DMS53 (cell line): ENCODE measurements at places on chromosomes 11 and 22.

DNA sequence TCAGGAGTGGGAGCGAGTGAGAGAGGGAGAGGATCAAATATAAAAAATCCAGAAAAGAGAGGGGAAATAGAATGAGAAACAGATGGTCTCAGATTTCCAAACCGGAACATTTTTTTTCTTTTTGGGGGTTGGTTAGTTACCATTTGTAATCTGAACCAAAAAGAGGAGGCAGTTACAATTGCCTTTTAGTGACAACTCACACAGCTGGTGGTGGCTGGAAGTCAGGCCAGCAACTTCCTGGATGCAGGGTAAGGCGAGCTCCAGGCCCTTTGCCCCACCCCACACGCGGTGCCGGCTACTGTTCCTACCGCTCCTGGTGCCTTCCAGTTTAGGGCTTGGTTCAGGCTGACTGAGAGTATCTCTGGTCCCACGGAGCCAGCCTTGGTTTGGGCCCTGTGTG lies 21.0 kb upstream of the UBASH3B start:
- DNase-seq = no peak

DNA sequence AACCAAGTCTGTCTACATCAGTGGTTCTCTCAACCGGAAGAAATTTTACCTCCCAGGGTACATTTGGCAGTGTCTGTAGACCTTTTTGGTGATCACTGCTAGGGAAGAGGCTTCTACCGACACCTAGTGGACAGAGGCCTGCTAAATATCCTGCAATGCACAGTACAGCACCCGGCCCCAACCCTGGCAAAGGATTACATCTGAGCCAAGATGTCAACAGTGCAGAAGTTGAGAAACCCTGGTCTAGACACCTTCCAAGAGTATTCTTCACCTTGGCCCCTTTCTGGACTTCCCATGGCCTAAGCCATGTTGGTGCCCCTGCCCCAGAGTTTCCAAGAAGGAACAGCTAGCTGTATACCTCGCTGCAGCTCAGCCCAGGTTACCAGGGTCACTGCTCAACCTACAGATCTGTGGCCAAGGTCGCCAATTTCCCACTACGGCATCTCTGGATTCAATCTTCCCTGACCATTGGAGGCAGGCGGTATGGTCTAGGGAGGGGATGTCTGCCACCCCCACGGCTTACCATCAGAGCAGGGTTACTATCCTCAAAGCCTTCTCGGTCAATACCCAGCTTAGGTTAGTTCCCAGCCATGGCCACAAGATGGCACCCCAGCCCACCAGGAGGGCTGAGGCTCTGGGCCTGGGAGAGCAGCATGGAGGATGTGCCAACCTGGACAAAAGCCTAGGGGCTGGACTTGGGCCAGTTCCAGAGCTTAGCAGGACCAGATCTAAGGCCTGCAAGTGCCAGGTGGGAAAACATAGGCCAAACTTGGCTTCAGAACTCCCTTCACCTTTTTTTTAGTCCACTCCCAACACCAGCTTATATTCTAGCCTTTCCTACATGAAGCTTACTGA lies 3.7 kb upstream of the KCNC1 start:
- DNase-seq = peak; percentile 97

DNA sequence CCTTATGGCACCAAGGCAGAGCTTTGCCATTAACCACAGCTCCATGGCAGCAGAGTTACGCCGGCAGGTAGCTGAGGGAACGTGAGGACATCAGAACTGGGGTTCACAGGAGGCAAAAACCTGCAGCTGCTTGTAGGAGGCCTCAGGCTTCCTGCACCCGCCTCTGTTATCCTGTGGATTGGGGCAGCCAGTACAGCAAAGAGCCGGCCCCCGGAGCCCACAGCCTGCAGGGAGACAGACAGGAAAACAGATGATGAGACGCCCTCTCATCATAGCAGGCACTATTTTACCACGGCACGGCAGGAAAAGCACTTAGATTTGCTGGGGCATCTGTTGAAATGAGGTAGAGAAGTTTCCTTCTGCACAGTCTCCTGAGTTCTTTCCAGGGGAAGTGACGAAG lies 870.3 kb downstream of the TBC1D22A start:
- no peak for DNase-seq

GRCh38 chr22:27066856-27067255 lies 409.5 kb downstream of the MIAT start:
- DNase-seq = no peak

GRCh38 chr11:15770798-15771414 lies 585.4 kb downstream of the SOX6 start:
- DNase-seq = peak; percentile 64

- DNase-seq = no peak
Observed at GRCh38 chr11:106988151-106989077, 29.9 kb downstream of the GUCY1A2 start.

- DNase-seq = peak; percentile 10
Observed at GRCh38 chr11:18771266-18772035, 20.1 kb downstream of the PTPN5 start.

DNA sequence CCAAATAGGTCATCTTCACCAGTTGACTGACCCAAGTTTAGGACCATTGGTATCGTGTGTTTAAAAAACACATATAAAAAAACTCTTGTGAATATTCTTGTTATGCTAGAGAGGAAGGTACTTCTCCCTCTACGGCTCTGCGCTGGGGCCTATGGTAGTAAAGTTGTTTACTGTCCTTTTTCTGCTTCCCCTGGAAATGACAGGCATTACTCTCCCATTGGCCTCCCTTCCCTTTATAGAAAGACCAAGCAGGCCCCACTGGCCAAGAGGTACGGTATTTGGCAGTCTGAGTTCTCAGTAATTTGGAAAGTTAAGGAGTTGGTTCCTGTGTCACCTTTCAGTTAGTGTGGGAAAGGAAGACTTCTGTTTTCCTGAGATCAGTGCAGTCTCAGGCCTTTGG lies 6.5 kb downstream of the THYN1 start:
- no peak for DNase-seq

GRCh38 chr11:315516-315994 lies 1.7 kb downstream of the IFITM1 start:
- DNase-seq = no peak

- no peak for DNase-seq
Observed at GRCh38 chr11:68040957-68041591, 2.2 kb downstream of the TCIRG1 start.

- DNase-seq = no peak
Observed at GRCh38 chr11:82024760-82025159, 708.9 kb downstream of the FAM181B start.

DNA sequence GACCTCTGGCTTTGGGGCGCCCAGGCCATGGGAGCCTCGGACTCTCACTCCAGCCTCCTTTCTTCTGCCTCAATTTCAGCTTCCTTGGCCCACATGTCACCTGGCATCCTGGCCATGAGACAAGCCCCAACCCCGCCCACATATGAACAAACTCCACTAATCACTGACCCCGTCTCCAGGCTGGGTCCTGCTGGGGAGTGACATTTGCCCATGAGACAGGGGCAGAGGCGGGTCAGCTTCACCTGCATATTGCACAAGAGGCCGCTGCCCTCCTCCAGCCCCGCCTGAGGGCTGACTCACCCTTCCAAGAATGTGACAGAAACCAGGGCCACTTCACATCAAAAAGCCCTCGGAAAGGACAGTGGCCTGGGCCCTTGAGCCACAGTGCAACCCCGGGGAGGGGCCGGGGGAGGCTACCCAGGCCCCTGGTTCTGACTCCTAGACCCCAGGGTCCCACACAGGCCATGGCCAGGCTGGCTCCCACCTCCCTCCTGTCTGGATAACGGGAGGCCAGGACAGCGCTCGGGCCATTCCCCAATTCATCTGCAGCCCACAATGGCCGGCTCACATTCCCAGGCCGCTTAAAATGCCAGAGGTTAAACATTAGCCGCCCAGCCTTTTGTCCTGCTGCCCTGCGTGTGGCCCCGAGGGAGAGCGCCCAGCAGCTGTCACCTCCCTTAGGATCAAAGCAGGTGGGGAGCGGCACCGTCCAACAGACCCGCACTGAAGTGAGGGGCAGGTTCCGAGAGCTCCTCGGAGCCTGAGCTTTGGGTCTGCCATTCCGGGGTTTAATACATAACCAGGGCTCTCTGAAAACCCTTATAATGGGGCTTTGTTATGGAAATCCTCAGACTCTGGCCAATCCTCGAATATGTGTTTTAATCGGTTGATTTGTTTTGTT lies 42.3 kb downstream of the TRMU start:
- peak; percentile 97 for DNase-seq

- no peak for DNase-seq
Observed at GRCh38 chr11:126138636-126139035, 72.8 kb downstream of the RPUSD4 start.

GRCh38 chr22:29733362-29734201 lies 13.8 kb downstream of the CABP7 start:
- DNase-seq = no peak

GRCh38 chr11:14422052-14422813 lies 63.2 kb upstream of the RRAS2 start:
- peak; percentile 59 for DNase-seq

DNA sequence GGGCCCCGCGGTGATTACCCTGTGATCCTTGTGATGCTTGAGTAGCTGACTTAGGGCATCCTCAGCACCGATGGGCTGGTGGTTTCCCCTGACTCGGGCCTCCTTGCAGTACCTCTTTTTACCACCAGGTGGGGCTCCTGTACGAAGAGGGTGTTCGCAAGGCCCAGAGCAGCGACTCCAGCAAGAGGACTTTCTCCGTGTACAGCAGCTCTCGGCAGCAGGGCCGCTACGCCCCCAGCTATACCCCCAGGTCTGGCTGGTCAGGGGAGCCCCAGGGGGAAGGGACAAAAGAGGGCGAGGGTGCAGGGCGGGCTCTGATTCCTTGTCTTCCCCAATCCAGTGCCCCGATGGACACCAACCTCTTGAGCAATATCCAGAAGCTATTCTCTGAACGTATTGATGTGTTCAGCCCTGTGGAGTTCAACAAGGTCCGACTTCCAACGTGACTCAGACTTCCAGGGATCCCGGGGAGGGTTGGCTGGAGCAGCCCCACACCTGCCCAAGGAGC lies 1.3 kb upstream of the TM7SF2 start:
- DNase-seq = peak; percentile 91

DNA sequence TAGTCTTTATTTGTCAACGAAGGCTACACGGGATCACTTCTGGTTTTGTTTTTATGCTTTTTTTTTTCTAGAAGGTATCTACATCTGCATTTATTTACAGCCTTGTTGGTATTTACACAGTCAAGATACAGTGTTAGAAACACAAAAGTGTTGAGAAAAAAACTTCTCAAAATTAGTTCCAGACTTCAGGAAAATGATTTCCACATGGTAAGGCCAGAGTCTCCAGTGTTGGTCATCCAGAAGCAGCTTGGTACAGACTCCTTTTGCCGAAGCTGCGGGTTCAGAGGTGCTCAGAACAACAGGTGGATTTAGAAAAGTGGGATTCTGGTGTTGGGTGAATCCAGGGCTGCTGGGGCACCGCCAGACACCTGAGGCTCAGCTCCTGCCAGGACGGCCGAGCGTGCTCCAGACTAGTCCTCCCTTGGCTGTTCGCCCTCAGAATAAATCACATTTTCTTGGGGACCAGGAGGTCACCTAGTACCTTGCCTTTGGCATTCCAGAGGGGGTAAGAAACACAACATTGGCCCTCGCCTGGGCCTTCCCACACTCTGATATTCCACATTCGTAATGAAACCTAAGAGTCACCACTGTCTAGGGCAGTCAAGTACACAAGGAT lies 78.7 kb upstream of the NARS2 start:
- no peak for DNase-seq

DNA sequence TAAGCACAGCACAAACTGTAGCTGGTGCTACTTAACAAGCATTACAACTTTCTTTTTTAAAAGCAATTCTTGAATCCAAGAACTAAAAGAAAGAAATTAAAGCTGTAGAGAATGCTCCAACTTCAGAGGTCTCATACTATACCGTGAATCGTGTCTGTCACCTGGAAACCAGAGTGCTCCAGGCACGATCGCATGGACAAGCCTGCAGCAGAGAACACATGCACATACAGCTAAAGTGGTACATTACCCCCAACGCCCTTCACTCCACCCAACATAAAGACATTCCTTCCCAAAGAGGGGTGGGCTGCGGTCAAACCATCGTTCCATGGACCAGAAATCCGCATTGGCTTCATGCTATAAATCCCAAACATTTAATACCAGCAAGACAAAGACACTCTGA lies 31.5 kb downstream of the CHKA start:
- no peak for DNase-seq

GRCh38 chr11:60059521-60060240 lies 3.2 kb downstream of the MS4A3 start:
- DNase-seq = no peak

DNA sequence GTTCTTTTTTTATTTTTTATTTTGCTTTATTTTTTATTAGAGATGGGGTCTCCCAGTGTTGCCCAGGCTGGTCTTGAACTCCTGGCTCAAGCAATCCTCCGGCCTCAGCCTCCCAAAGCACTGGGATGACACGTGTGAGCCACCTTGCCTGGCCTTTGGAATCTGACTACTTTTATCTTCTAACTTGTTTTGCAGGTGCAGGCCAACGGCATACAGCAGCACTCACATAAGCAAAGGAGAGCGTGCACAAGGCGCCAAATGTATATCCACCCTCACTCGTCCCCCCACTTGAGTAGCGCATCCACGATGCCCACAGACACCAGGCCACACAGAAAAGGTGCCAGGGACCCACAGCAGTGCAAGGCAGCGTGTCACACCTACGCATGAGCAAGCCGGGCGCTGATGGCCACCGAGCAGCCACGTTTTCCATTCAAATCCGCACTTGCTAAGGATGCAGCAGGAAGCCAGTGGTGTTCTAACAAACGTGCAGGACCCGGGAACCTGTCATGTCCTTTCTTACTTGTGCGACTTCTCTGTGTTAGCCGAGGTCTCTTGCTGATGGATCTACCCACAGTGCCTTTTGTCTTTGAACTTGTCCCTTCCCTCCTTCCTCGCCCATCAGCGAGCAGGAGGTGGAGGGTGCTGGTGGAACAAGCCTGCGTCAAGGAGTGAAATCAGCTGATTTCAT lies 5.9 kb downstream of the ASCL2 start:
- no peak for DNase-seq

DNA sequence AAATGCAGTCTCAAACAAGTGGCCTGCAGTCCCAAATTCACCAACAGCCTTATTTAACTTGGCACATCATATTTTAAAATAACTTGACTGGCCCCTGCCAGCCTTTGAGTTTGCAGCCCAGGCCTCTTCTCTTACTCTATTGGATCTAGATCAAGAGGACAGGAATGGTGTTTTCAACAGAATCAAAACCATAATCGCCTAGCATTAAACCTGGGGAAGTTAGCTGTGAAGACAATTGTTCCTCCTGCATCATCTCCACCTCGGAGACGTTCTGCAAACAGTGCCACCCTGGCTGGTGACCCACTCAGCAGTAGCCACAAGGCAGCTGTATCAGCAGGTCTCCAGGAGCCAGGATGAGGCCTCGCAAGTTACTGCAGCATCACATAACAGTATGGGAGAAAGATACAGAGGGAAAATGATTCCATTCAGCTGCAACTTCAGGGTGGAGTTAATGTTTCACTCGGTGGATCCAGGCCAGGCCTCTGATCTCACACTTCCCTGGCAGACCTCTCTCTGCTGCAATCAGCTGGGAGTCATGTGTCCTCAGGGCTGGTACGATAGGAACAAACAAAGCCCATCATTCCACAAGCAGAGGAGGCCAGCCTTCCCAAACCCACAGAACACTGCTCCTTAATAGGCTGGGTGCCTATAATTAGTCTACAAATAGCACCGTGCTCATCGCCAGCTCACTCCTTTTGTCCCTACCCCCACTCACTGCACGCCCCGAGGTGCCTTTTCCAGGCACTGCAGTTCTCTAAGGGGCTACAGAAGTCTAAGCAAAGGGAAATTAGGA lies 18.6 kb upstream of the SCN2B start:
- peak; percentile 94 for DNase-seq
